ENCODE measurements at places on chromosomes 3 and 15.

DNA sequence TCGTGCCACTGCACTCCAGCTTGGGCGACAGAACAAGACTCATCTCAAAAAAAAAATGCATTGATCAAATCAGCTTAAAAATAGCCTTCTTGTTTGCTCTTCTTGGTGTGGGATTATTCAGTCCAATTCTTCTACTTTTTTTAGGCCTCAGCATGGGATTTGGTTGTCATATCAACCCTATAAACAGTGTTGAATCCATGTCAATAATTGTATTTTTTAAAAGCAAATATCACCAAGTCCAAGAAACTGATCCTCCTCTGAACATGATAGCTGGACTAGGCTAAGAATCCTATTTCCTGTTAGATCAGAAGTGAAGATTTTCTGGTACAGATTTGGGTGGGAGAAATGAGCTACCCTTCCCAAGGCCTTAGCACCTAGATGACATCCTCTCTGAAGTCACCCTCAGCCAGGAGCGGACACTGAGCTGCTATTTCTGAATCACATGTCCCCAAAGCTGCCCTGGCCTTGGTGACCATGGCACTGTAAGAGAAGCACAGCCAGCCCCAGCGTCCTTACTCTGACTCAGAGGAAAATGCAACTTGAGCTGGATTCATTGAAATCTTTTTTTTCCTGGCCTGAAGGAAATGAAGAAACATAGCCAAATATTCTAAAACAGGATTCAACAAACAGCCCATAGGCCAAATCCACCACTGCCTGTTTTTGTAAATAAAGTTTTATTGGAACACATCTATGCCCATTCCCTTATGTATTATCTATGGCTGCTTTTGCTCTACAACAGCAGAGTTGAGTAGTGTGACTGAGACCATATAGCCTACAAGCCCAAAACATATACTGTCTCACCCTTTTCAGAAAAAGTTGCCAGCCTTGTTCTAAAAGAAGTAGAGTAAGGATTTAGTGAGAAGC is 215.9 kb upstream of the CTDSPL start:
- no peak for DNase-seq

- peak; percentile 95 for DNase-seq
These were observed at the start of gene CHAC1 for GRCh38 chr15:40952901-40953712. TSS of gene CHAC1 (plus strand) at chr15:40953471. CDS start at chr15:40953584, 113 bp downstream.

DNA sequence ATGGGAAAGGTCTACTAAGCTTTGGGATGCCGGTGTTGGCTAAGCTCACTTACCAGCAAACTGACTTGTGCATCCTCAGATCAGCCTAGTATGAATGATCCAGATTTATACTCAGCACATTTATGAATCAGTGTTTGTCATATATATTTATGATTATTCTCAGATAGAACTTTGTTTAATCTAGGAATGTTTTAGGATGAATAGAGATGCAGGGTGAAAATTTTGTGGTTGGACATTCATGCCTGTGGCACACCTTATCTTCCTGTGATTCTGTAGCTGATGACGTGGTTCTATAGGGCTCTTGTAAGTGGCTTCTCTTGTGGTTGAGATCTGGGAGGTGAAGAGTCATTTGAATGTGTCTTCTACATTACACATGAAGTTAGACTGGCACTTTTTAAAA is 11.4 kb downstream of the CDIN1 start:
- no peak for DNase-seq

DNA sequence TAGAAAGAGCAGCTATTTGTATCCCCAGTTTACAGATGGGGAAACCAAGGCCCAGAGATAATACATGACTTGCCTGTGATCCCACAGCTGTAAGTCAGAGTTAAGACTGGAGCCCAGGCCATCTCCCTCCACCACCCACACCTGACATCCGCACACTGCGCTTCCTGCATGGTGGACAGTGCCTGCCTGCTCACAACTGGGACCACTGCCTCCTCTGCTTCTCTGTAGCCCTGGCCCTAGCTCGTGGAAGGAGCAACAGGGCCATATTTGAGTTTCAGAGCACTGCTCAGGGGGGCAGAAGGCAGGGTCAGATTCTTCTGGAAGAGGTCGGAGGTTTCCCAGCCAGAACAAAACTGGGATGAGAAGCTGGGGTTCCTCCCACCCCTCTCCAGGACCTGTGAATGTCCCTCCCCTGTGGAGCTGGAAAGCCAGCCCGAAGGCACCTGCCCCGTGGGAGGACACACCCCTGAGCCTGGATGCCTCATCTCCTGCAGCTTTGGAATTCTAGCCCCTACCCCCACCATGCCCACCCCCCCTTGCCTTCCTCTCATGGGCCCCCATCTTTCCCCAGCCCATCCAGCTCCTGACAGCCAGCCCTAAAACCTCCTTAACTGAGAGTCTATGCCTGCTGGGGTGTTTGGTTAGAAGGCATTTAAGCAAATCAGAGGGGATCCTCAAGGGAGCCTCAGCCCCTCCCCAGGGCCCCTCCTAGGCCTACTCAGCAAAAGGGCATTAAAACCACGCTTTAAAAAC is 100.1 kb downstream of the TPRA1 start:
- peak; percentile 36 for DNase-seq

DNA sequence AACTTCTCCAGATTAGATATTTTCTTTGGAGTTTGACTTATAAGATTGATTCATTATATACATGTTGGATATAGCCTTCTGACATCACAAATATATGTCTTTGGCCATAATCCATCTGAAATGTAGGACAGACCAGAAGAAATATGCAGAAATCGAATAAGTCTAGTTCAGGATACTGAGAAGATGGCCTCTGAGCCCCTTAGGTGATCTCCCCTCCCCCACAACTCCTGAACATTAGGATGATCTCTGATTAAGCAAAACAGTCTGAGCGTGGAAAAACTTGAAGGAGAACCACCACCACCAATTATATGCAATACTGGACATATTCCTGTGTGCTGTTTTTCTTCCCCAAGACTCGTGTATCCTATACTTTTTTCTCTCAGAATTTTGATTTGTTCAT is 3.2 kb downstream of the SETD5 start:
- no peak for DNase-seq

- no peak for DNase-seq
These were observed 5.4 kb upstream of the JMJD7 start for GRCh38 chr15:41822471-41822870.

DNA sequence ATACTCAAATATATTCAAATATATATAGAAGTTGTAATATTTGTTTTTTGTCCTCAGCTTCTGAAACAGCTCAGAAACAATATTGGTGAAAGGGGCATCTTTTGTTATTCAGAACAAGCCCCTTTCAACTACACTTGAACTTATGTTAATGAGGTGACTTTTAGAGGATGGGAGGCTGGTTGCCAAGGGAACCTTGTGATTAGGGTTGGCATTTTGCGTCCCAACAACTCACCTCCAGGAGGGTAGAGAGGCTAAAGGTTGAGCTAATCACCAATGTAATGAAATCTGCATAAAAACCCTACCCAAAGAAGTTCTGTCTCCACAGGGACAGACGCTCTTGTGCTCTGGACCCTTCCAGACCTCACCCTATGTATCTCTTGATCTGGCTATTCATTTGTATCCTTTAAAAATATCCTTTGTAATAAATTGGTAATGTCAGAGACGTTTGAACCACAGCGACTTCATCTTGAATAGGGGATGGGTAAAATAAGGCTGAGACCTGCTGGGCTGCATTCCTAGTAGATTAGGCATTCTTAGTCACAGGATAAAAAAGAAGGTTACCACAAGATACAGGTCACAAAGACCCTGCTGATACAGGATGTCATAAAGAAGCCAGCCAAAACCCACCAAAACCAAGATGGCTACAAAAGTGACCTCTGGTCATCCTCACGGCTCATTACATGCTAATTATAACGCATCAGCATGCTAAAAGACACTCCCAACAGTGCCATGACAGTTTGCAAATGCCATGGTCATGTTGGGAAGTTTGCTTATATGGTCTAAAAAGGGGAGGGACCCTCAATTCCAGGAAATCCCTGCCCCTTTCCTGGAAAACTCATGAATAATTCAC is 111.1 kb downstream of the FMN1 start:
- no peak for DNase-seq

All from ureter (tissue), 1 donor.